ENCODE measurements at places on chromosomes 6 and 20.

GRCh38 chr6:164296411-164296810 is 881.9 kb downstream of the QKI start:
- no peak for DNase-seq

DNA sequence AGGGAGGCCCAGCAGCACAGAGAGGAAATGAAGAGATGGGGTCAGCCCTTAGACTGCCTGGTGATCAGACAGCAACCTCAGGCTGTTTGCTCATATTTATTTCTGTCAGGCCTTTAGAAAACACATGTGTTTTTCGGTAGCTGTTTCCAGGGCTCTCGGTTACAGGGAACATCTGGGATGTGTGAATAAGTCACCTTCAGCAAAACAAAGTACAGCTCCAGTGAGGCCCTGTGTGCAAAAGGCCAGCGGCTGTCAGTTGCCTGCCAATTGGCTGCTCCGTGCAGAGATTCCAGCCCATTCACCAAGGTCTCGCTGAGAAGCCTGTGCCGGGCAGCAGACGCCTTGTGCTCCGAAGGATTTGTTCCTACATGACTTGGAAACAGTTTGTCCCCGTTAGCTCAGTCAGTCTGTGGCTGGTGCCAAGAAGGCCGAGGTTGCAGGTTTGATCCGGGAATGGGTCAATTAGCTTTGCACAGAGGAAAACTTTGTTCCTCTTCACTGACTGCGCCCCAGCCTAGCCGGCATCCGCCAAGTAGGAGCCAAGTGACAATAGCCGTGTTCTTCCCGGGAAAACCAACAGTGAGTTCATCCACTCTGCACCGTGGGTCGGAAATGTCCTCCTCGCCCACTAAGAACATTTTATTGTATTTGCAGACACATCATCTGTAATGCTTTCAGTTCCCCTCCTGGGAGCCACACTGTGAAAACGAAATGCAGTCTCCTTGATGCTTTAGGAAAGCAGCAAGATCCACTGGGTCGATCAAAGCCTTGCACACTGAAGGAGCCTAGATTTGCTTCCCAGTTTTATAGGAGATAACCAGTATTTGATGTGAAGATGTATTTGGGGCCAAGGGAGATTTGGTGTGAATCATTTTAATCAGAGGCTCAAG is 315.4 kb upstream of the CDYL start:
- DNase-seq = no peak

DNA sequence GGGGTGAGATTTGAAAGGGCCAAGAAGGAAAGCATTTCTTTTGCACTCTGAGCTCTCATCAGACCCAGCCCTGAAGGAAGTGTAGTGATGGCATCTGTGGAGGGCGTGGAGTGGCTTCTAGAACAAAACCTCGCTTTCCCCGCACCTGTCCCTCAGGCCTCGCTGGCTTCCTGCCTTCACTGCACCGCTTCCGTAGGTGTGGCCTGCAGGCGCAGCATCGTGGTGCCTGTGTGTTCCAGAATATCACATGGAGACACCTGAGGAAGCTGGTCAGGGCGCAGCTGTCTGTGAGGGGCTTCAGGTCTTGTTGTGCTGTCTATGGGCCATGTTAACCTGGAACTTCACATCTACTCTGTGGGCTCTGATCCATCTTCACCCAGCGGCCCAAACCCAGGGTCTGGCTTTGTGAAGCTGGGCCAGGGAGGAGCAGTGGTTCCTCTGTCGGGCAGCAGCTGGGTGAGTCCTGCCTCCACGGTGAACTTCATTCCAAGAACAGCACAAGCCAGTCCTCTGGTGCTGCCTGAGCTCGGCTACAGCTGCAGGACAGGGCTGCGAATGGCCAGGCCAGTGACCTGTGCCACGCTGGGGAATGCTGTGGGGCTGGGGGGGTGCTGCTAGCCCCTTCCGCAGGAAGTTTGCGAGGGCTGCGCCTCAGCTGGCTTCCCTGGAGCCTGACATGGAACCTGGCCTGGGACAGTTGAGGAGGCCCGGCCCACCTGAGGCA is 40.9 kb downstream of the DSTN start:
- DNase-seq = no peak

DNA sequence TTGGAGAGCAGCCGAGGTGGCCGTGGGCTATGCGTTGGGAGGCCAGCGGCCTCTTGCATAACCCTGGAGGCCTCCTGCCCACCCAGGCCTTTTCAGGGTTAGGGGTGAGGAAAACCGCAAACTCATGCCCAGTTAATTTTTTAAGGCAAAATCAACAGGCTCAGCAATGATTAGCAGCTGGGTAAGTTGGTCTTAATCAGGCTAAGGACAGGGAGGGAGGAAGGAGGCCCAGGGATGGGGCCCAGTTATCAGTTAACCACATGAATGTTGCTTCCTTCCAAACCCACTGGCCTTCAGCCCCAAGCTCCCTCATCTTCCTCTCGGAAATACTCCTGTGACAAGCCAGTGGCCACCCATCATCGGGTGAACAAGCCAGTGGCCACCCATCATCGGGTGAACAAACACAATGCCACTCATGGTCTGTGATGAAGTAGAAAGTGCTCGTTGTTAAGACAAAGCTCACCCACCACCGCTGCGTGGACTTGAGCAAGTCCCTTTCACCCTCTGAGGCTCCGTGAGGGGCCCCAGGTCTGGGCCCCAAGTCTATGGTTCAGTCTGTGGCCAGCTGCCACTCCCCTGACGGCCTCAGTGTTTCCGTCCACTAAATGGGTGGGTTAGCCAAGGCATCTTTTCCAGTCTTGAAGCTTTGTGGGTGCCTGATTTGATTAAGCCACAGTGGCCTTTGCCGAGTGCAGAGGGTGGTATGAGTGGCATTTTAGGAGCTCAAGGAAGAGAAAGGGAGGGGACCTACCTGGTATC is 39.4 kb downstream of the HNF4A start:
- DNase-seq = no peak

GRCh38 chr6:117506180-117506835 is 23.8 kb downstream of the DCBLD1 start:
- no peak for DNase-seq

- no peak for DNase-seq
Measured at GRCh38 chr20:21399005-21399475, 1.7 kb upstream of the NKX2-4 start.

DNA sequence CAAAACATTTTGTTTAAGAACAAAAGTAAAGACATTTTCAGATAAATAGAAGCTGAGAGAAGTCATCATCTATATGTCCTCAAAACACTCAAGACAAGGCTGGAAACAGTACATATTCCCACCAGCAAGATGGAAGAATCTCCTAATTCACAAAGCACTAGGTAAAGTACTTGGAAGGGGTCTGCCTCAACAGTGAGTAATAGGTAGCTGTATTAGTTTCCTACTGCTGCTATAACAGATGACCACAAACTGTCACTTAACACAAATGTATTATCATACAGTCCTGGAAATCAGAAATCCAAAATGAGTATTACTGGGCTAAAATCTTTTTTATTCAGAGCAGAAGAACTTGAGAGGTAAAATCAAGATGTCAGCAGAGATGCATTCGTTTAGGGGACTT is 40.6 kb downstream of the ZKSCAN8 start:
- no peak for DNase-seq

- no peak for DNase-seq
Measured at GRCh38 chr6:39303425-39304153, 10.6 kb downstream of the KCNK17 start.

- DNase-seq = no peak
Measured at GRCh38 chr6:31418251-31418650, 14.9 kb downstream of the MICA start.

DNA sequence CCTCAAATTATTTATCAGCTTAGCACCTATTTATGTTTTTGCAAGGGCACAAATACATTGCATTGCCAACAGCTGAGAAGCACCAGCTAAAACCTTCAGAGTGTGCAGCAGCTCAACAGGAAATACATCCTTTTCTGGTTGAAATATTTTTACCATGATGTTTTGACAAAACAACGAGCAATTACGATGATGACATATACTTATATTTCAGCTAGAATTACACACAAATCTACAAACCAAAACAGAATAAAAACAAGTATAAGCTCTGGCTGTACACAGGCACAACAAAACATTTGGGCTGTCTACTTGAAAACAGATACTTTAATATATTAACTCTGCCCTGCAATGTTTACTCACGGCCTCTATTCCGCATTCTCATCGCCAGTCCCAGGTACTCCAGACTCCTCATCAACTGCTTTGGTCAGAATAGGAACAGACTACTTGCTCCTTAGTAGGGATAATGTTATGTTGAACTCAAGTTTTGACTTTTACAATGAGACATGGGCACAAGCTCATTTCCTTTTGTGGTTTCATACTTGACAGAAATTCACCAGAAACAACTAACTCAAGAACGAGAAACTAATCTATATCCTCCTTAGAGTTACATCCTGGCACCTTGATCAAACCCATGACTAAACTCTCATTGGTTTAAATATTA is 377.6 kb downstream of the ESR1 start:
- no peak for DNase-seq

- DNase-seq = no peak
Measured at GRCh38 chr6:132789396-132789776, 9.1 kb downstream of the SLC18B1 start.

DNA sequence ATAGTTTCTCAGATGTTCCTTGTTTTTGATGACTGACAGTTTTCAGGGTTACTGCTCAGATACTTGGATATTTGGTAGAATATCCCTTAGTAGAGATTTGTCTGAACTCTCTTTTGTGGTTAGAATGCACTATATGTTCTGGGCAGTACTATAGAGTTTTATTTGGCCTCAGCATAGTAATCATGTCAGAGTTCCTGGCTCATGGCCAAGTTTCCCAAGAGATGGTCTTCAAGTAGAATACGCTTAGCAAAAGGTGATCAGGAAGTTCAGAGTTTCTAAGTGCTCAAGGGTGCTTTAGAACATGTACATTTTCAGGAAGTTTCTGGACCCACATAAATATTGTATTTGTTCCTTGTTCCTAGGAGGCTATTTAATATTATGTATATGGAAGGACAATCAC is 1209.7 kb upstream of the GJE1 start:
- DNase-seq = no peak

DNA sequence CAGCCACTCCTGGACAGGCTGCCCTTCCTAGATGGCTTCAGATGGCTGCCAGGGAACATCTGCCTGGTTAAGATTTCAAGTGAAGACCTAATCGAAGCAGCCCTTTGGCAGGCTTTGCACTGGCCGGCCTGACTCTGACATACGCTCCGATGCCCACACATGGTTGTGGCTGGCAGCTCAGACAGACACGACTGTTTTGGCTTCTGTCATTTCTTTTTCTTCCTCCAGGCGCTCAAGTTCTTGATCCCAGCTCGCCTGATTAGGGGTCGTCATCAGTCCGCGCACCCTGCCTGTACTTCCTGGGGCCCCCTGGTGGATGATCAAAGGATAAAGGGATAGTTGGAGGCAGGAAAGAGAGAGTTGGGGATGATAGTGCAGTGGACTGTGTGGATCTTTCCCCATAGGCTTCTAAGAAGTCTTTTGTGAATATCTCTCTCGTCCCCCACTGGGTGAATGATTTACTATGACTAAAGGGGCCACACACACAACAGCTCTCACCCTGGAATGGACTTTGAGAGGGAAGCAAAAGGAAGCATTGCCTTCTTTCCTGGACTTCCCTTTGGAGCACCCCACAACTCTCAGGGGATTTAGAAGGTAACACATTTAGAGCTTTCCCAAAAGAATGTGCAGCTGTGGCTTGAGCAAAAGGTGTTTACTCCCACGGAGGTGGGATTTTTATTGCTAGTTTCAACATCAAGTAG is 21.4 kb upstream of the TRAM2 start:
- peak; percentile 92 for DNase-seq

- DNase-seq = no peak
Measured at GRCh38 chr6:42375007-42375635, 76.6 kb downstream of the TRERF1 start.

DNA sequence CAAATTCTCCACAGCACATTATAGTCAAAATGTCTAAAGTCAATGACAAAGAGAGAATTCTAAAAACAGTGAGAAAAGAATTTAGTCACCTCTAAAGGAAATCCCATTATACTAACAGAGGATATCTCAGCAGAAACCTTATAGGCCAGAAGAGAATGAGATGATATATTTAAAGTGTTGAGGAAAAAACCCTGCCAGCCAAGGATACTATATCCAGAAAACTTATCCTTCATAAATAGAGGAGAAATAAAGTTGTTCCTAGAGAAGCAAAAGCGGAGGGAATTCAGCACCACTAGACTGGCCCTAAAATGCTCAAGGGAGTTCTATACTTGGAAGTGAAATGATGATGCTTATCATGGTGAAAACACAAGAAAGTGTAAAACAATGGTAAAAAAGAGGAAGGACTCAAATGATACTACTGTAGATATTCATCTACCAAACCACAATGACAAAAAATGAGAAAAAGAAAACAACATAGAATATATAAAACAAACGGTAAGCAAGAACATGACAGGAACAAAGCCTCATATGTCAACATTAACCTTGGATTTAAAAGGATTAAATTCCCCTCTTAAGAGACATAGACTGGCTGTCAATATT is 16.7 kb downstream of the GPRC6A start:
- no peak for DNase-seq

DNA sequence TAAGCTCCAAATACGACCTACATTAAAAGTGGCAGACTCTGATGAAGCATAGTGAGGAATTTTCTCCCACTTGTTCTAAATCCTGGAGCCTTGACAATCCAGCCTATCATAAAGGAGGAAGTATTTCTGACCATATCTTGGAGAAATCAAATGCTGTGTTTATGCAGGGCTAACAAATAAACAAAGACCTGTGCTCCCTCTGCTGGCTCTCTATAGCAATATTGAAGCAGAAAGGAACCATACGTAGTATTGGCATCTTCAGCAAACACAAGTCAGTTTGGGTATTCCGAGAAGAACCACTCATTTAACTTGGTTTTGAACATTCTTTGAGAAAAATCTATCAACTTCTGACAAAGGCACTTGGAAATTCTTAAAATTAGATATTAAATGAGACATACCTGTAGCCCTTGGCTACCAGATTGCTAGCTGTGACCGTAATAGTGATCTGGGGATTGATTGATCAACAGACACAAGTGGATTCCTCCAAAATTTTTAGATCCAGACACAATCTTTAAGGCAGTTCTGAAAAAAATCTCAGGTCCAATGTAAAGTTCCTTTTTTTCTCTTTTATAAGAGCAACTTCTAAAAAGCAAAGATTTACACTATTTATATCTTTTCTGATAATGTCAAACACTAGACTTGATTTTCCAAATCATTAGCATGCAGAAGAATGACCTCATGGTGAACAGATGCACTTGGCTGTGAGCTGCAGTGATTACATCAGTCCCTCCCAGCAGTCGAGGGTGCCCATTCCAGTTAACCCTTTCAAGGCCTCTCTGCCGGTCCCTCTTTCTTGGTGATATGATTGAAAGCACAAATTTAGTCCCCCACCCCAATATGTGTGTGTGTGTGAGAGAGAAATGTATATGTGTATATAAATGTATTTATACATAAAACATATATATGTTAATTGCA is 40.2 kb downstream of the INSM1 start:
- peak; percentile 58 for DNase-seq

DNA sequence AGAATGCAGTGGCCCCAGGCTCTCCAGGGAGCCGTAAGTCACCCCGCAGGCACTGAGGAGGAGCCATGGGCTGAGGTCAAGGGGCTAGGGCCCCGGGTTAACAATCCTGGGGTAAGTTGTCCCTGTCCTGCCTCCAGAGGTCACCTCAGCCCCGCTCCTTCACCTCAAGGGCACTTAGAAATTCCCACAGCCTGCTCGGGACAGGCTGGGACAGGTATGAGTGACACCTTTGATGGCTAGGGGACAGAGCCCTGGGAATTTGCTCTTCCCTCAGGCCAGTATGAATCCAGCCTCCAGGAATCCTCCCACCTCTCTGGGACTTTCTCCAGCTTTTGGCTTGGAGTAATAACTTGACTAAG is 3.5 kb upstream of the GRM4 start:
- DNase-seq = no peak

- no peak for DNase-seq
Measured at GRCh38 chr20:50381771-50382593, 128.2 kb upstream of the PTPN1 start.

Data from BE2C (cell line).